ENCODE measurements at places on chromosomes 5 and 9. TPM values are rescaled to one million over a fixed set of nuclear protein-coding genes. Genes with fewer than 3 reads are reported as not detected.

- peak; percentile 1 for DNase-seq
Observed at GRCh38 chr9:101566904-101567724, 27.7 kb downstream of the PPP3R2 start.

- DNase-seq: no peak
Observed at GRCh38 chr9:36537861-36538260, 34.8 kb upstream of the MELK start.

GRCh38 chr5:81095835-81096234 is 135.7 kb downstream of the RASGRF2 start:
- no peak for DNase-seq

GRCh38 chr9:93061260-93061751 is 2.8 kb downstream of the SUSD3 start:
- no peak for DNase-seq

DNA sequence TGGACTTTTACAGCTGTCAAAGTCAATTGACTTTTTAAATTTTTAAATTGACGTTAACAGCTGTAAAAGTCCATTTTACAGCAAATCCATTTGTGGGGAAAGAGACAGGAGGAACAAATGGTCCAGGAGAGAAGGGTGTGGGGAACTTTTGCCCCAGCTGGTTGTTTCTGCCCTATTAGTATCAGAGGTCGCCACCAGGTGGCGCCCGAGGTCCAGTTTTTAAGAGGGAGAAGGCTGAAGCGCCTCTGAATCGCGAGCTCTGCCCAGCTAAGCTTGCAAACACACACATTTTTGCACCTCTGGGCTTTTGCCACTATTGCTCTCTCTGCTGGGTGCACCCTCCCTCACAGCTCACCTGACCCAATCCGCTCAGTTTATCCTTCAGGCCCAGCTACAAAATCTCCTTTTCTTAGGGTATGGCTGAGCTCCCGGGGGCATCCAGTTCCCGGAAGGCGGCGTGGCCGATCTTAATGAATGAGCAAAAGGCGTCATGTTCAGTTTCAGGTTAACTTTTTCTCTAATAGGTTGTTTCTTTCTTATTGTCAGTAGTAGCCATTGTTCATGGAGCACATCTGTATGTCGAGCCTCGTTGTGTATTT is 6.3 kb upstream of the TTLL11 start:
- DNase-seq: no peak

DNA sequence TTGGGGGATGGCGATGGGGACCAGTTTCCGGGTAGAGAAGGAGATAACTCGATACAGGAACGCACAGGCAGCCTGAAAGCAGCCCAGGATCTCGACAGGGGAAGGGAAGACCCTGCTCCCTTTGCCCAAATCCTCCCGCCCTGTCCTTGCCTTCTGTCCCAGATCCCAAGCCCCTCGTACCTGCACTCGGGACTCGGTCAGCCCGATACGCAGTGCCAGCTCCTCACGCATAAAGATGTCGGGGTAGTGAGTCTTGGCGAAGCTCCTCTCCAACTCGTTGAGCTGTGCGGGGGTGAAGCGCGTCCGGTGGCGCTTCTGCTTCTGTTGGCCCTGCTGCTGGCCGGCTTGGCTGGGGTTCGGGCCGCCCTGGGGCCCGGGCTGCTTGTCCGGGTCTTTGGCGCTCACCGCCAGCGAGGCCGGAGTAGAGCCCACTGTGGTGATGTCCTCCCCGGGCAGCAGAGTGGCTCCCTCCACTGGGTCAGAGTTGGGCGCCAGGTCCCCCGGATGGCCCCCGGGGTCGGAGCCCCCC is 1.8 kb downstream of the OTP start:
- DNase-seq: no peak

DNA sequence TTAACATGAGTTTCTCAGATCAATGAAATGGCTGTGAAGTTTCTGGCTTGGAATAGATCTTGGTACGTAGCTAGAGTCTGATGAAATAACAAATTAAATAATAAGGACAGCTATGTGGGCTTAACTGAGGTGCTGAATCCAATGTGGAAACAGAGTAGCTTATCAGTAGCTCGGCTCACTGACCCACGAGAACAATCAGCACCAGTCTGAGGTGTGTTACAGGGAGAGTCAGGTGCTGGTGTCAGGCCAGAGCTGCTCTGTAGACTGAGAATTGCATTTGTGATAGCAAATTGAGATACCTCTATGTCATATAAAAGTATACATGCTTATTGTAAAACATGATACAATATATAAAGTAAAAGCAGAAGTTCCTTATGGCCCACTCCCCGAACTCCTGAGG is 21.2 kb upstream of the CCL28 start:
- DNase-seq: no peak

DNA sequence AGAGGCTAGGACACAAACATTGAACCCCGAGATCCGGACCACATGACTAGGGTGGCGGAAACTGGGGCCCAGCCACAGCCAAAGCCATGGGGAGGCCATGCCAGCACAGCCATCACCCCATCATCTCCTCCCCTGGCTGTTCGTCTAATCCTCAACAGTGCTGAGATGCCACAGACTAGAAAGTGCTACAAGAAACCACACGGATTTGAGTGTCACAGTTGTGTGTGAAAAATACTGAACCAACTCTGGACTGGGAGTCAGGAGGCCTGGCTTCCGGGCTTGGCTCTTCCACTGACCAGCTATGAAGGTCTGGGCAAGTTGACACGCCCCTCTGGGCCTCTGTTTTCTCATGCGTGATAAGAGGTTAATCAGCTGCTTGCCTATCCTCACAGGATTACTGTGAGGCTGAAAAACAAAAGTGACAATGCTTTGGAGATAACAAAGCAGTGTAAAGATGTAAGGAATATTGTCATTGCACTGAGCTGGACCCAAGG is 38.8 kb upstream of the SHB start:
- DNase-seq: no peak

DNA sequence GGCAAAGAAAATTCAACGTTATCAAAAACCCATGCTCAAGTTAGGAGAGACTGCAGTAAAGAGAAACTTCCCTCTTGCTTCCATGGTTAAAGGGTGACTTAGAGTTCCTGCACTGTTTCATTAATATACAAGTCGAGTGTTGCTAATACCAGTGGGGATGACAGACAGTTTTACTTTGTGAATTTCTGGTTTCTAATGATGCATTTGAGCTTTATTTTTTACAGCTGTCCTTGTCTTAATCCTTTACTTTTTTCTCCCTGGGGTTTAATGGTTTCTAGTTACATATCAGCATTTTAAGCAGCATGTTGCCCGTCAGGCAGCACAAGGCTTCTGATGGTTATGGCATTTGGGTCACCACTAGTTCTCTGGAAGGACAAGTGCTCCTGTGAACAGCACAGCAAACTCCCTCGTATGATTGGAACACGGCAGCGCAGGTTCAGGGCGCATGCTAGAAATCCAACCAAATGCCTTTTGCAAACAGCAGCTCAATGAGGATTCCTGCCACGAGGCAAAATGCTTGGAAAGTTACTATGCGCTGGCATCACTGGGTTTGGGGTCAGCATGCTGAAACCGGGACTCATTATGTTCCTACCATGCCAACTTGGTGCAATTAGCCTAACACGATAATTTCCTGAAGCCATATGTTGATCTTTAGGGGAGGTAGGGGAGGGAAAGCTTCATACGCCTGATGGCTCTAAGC is 463.8 kb downstream of the BNC2 start:
- no peak for DNase-seq

GRCh38 chr5:124605541-124605940 is 140.9 kb downstream of the ZNF608 start:
- no peak for DNase-seq

GRCh38 chr5:72390836-72391235 is 70.7 kb downstream of the PTCD2 start:
- no peak for DNase-seq

- DNase-seq: no peak
Observed at GRCh38 chr9:130172858-130173665, 858 bp downstream of the NCS1 start.

DNA sequence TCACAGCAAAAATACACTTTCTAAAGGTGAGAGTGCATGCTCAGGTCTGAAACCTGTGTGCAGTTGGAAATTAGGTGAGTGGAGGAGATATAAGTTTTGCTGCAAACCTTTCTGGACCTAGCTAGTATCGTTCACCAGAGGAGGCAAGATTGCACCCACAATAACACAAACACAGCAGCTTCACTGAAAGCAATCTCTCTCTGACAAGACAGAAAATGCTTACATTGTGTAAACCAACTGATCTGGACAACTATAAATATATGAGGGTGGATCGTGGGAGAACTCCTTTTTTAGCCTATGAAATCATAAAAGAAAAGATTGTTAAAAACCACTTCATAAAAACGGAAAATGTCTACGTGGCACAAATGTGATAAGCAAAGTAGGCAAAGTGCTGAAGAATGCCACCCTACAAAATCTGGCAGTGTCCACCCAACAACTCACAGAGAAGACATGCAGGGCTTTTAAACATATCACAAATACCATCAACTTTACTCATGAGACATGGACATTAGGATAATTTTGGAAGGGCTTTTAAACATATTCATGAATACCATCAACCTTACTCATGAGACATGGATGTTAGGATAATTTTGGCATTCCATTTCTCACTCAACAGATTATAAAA is 134.3 kb downstream of the CDH18 start:
- DNase-seq: no peak

DNA sequence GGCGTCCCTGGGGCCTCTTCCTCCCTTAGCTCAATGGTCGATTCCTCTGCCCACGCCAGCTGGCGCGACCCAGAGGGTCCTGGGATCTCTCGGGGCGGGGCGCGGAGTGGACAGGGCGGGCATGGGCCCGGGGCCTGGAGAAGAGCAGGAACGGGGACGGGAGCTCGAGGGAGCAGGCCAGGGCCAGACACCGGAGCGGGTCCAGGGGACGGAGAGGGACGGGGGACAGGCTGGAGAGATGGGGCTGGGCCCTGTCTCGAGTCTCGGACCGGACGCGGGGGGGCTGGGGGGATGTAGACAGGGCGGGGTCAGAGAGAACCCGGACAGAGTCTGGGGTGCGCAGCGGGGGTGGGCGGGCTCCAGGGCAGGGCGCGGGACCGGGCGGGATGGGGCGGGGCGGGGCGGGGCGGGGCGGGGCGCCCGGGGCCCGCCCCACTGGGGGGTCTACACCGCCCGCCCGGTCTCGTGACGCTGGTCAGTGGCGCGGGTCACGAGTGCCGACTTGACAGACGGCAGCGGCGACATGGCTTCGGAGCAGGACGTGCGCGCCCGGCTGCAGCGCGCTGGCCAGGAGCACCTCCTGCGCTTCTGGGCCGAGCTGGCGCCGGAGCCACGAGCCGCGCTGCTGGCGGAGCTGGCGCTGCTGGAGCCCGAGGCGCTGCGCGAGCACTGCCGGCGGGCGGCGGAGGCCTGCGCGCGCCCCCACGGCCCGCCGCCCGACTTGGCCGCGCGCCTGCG is at the start of gene UAP1L1:
UAP1L1 (plus strand) TSS at position 508 of the 738 bp plus-strand sequence; CDS start at position 524, 16 bp downstream.
- DNase-seq: no peak

DNA sequence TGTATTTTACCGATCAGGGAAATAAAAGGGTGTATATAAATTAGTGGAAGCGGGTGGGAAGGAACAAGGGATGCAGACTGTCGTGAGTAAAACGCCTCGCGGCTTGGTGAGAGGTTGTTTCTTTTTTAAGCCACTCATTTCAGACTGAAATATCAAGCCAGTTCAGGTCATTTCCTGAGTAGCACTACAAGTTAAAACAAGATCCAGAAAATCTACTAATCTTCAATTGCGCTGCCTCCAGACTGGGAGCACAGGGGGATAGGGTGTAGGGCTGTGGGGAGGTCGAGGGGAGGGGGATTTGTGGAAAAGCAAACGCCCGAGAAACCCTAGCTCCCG is 140.8 kb downstream of the TSSK1B start:
- DNase-seq: no peak

- DNase-seq: no peak
Observed at GRCh38 chr9:75365196-75365595, 276.9 kb downstream of the OSTF1 start.

DNA sequence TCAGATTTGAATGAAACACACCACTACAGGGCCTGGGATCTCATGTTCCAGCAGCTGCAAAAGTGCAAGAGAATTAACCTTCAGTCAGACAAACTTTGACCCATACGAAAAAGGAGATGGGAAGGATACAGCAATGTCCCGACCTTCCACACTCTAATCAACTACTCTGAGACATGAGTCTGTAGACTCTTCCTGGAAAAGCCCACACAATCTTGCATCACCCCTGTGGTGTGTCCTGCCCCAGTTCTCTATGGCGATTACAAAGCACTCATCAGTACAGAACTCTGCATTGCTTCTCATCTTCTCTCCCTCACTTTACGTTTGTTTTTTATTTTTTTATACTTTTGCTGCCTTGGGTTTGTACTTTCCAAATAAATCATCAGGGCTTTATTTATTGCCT is 241.0 kb upstream of the KIF2A start:
- DNase-seq: no peak

- DNase-seq: no peak
Observed at GRCh38 chr5:159184236-159184635, 25.1 kb downstream of the RNF145 start.

- no peak for DNase-seq
Observed at GRCh38 chr5:166938071-166938470, 1353.4 kb upstream of the WWC1 start.

DNA sequence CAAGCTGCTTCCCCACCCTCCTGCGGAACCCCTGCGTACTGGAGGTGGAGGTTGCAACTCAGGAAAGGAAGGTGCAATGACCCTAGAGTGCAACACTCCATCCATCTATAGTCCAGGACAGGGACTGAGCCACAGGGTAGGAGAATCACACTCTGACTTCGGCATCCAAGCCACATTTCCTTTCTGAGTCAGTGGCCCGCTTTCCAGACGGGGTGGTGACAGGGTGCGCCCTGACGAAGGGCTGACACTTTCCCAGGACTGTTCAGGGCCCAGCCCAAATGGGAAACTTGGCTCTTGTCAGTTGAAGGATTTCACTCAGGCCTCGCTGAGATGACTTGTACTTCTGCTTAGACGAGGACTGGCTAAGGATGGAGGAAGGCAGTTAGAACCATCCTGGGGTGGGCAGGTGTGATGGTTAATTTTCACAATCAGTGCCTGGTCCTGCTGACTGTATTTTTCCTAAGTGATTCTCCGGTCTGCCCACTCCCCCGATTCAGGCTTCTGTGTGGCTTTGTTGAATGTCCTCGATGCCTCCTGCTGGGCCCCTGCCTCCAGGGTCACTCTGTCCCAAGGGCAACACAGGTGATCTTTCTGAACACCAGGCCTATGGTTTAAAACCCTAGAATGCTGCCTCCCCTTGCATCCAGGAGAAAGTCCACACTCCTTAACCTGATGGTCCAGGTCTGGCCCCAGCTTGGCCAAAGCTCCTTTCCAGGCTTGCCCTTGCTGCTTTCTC is 228.1 kb downstream of the FSTL4 start:
- DNase-seq: no peak

DNA sequence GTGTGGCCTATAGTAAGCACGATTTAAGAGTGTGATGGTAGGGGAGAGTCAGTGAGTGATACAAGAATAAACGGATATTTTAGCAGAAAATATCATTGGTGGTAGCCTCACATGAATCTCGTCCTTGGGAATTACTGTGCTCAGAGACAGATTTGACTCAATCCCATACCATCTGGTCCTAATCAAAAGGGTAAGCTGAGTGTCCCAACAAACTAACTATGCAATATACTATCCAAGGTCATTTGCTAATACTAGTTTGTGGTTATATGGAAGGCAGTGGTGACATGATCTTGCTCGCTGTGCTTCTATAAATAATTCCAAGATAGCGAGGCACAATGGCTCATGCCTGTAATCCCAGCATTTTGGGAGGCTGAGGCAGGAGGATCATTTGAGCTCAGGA is 103.2 kb downstream of the TRPM6 start:
- DNase-seq: no peak

The BARHL1 gene
- total RNA-seq: not detected

The PCDHGB4 gene
- total RNA-seq: 19.5 TPM

The RLN2 gene
- not detected for total RNA-seq

The PCDHGA10 gene
- total RNA-seq: 12.4 TPM

The SMIM33 gene
- not detected for total RNA-seq

The CYSRT1 gene
- total RNA-seq: 0.41 TPM

The C5orf58 gene
- not detected for total RNA-seq

The PAPPA gene
- 13.1 TPM for total RNA-seq

The F2RL1 gene
- total RNA-seq: 81.4 TPM

Data from glomerular endothelial cell (primary cell).